NCI-H524 (cell line): ENCODE measurements at places on chromosomes 1 and 21.

GRCh38 chr1:92736395-92736794, 48.5 kb downstream of the EVI5 start:
- DNase-seq, result peak; percentile 42

DNA sequence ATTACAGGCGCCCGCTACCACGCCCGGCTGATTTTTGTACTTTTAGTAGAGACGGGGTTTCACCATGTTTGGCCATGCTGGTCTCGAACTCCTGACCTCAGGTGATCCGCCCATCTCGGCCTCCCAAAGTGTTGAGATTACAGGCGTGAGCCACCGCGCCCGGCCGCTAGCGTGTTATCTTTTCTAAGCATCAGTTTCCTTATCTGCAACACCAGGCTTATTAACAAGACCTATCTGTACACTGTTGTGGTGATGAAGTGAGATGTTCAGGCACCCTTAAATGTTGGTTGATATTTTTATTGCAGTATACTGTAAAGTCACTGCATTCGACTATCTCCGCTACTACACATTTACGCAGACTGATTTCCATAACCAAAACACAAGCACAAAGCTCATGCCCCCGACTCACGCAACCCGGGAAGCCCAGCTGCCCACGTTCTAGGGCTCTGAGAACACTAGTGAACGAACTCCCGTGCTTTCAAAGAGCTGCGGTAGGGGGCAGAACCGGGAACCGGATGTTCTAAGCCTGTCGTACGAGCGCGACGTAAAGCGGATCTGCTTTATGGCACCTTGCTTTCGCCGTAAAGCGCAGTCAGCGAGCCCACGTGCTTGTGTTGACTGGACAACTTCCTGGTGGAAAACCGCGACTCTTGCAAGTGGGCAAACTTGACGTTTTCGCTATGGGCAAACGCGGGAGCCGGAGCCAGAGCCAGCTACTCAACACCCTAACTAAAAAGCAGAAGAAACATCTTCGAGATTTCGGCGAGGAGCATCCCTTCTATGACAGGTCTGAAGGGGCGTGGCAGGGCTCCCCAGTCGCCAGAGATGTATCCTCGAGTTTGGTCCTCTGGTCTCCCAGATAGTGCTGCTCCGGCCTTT, at the start of gene UTP25:
Gene UTP25, plus strand, starts transcription at position 589 of the 879 bp plus-strand sequence. Its CDS starts 92 bp downstream, at position 681.
- DNase-seq, result peak; percentile 92

GRCh38 chr1:19156676-19157075, 53.4 kb downstream of the UBR4 start:
- no peak for DNase-seq

DNA sequence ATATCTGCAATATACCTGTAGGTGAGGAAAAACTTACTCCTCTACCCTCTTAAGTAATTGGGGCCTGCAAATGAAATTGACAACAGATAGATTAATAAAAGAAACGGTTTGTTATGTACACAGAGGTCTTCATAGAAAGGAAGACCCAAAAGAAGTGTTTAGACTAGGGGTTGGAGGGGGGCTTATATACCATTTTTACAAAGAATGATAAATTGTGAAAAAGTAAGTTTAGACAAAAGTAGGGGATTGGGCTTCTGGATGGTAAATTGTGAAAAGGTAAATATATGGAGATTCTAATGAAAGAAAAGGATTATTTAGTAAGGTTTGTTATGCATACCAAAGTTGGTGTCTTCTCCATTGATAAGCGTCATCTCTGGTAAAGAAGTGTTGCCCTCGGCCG, 73.2 kb upstream of the KIAA1614 start:
- DNase-seq, result no peak

- no peak for DNase-seq
Measured at GRCh38 chr1:30715216-30715615, 8.2 kb downstream of the MATN1 start.

DNA sequence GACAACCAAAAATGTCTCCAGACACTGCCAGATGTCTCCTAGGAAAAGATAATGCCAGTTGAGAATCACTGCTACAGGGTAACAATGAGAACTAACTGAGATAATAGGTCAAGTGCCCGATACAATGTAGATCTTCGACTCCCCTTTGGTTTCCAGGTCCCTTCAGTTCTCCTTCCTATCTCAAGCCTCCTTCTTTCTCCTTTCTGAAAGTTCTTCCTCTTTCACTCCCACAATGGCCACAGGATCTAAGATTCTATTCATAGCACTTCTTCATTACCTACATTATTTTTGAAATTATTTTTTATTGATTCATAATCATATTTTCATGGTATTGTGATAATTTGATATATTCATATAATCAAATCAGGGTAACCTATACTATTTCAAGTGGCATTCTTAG, 6.3 kb downstream of the PFDN2 start:
- DNase-seq, result no peak

GRCh38 chr1:199057322-199057721, 418.5 kb downstream of the PTPRC start:
- DNase-seq, result no peak

GRCh38 chr1:210132582-210132981, 100.0 kb upstream of the SERTAD4 start:
- no peak for DNase-seq

- no peak for DNase-seq
Measured at GRCh38 chr1:30607723-30608122, 115.7 kb downstream of the MATN1 start.

DNA sequence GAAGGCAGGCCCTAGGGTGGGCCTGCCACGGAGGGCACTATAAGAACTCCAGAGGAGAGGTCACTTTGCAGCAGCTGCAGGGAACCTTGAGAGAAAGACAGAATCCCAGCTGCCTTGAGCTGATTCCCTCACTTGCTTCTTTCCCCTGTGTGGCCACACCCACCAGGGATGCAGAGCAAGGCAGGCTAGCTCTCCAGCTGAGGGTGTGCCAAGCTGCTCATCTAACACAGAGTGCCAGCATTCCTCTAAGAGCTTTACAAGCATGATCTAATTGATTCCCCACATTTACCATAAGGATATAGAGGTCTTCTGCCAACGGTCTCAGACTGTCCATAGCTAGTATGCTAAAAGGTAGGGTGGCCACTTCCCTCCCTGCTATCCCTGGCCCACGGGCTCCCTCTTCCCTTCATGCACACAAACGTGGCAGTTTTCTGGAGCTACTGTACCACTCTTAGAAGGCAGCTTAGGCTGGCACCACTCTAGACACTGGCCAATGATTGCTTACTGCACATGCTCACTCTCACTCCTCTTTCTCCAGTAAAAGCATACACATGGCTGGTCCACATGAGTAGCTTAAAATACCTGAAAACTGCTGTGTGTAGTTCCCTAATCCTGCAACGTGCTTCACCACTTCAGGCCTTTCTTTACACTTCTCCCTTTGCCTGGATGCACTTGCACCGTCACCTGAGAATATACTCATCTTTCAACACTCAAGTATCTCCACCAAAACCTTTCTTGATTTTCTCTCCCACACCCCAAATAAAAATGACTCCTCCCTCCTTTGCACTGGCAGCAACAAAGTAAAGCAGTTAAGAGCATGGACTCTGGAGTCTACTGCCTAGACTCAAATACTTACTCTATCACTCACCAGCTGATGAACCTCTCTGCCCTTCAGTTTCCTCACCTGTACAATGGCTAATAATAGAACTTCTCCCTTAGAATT, 57.7 kb downstream of the DMAP1 start:
- no peak for DNase-seq

DNA sequence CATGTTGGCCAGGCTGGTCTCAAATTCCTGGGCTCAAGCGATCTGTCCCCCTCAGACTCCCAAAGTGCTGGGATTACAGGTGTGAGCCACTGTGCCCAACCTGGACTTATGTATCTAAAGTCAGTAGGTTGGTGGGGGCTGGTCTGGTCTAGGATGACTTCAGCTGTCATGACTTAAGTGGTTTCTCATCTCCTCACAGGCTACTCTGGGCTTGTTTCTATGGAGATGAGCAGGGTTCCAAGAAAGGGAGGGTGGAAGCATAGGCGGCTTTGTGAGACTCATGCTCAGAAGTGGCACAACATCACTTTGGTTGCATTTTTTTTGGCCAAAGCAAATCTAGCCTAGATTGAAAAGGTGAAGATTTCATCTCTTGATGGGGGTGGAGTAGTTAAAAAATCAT, 115.9 kb upstream of the IVNS1ABP start:
- DNase-seq, result no peak

- DNase-seq, result no peak
Measured at GRCh38 chr1:20137055-20137454, 2.1 kb upstream of the PLA2G2F start.

GRCh38 chr1:220770245-220770913, 16.3 kb upstream of the MTARC1 start:
- DNase-seq, result no peak
